ENCODE measurements at places on chromosomes 1 and 21. TPM values are rescaled to one million over a fixed set of nuclear protein-coding genes. Genes with fewer than 3 reads are reported as not detected.

Gene HES3
- not detected for polyA plus RNA-seq

Gene NTPCR
- polyA plus RNA-seq, result 39.5 TPM

Gene TCP10L
- polyA plus RNA-seq, result 0.91 TPM

Gene PTAFR
- polyA plus RNA-seq, result 1.6 TPM

Gene GPR161
- 12.2 TPM for polyA plus RNA-seq

DNA sequence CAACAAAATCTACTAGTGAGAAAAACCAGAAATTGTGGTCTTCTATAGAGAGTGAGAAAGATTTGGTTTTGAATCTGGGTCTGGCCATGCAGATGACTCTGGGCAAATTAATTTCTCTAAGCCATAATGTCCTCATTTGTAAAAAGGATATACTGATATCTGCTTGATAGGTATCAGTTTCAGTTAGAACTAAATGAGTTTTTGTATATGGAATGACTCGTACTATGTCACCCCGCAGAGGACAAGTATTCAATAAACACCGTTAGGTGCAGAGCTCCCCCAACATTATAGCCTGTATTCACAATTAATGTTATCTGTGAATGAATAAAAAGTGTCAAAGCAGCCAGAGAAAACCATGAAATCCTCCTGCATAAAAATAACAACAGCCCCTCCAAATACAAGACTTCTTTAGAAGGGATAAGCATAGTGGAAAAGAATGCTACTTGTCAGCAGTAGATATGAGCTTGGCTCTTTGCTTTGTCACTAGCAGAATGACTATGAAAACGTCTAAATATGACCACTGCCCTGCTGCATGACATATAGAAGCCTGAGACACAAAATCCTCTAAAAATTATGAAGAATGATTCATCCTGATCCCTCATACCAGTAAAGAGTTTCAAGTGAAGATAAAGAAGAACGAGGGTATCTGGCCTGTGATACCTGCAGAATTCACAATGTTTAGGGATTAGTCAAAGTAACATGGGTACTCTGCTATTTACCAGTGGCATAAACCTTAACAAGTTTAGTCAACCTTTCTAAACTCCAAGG lies 17.8 kb downstream of the SCAF4 start:
- DNase-seq, result no peak

DNA sequence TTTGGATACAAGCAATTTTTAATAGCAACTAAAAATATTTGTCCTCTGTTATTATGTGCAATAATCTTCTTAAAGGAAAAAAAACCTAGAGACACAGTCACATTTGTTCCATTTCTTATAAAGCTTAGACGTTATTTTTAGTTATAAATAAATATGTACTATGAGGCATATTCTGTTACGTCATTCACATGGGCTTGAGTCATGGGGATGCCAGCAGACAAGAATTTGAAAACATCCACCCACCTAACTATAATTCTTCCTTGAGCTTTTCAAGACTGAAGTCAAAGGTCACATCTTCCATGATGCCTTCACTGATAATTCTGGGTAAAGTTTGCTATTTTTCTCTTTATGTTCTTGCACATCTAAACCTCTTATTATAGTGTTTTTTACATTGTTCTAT lies 268.8 kb downstream of the KCTD3 start:
- no peak for DNase-seq

All from muscle of arm (tissue), 14 donors.